ENCODE measurements at places on chromosomes 11 and 22.

- DNase-seq, result no peak
Observed at GRCh38 chr11:111101881-111102280, 143.6 kb upstream of the POU2AF2 start.

- no peak for DNase-seq
Observed at GRCh38 chr22:23071230-23072076, 1.1 kb downstream of the GNAZ start.

DNA sequence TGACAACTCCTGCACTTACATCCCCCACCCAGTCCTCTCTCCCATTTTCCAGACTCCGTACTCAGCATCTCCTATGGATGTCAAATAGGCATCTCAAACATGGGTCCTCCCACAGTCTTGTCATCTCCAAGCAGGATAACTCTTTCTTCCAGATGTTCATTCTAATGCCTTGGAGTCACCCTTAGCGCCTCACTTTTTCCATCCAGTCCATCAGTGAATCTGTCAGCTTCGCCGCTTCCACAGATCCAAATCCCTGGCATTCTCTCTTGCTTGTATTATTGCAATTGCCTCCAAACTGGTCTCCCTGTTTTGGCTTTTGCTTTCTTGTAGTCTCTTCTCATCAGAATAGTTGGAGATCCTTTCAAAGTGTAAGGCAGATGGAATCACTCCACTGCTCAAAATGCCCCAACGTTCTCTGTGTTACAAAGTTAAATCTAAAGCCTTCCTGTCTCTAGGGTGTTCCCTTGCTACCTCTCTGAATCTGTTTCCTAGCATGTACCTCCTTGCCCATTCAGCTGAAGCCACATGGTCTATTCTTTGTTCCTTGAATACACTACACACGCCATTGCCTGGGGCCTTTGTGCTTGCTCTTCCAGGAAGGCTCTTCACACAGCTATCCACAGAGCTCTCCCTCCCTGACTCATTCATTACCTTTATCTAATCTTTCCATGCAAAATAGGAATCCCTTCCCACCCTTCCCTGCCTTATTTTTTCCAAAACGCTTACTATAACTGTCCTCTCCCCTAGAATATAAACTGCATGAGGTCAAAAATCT lies 64.8 kb downstream of the UBASH3B start:
- no peak for DNase-seq

- DNase-seq, result no peak
Observed at GRCh38 chr22:30421695-30422480, 3.7 kb upstream of the MTFP1 start.

DNA sequence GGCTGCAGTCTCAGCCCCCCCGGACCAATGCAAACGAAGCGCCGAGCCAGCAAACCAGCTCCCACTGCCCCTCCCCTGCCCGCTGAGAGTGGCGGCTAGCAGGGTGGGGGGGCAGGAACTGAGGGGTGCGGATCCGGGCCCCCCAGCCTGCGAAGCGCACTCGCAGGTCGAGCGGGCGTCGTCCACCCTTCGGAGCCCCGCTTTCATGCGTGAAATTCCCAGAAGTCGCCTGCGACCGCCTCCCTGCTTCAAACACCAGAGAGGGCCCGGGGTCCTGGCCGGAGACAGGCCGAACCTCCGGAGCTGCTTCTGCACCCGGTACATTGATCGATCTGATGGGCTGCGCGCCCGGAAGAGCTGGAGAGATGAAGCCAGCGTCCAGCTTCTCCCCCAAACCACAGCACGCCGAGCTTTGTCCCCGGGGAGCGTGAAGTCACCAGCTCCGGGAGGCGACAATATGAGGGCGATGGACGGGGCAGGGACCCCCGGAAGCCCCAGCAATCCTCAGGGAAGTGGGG lies 646 bp upstream of the PATZ1 start:
- peak; percentile 57 for DNase-seq

GRCh38 chr11:1952806-1953482 lies 5.8 kb downstream of the MRPL23 start:
- DNase-seq, result no peak

DNA sequence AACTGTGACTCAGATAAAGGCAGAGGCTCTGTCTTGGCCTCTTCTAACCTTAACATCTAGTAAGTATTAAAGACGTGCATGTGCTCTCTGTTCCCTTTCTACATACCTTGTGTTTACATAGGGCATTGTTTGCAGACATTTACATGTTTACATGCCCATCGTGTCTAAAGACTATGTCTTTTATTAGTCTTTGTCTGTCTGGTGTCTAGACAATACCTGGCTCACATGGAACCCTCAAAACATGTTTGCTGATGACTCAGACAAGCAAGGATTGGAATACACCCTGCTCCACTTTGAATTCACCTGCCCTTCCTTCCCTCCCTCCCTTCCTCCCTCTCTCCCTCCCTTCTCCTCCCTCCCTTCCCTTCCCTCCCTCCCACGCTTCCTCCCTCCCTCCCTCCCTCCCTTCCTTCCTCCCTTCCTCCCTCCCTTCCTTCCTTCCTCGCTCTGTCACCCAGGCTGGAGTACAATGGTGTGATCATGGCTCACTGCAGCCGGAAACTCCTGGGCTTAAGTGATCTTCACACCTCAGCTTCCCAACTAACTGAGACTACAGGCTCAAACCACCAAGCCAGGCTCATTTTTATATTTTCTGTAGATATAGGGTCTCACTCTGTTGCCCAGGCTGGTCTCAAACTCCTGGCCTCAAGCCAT lies 23.7 kb upstream of the SORL1-AS1 start:
- DNase-seq, result no peak
